Diencephalon (tissue), 1 donor: ENCODE measurements at places on chromosomes 7 and 10. TPM values are rescaled to one million over a fixed set of nuclear protein-coding genes. Genes with fewer than 3 reads are reported as not detected.

DENND2A gene
- 43.8 TPM for total RNA-seq

SRGN gene
- total RNA-seq: 29.1 TPM

STEAP4 gene
- 0.23 TPM for total RNA-seq

SPRN gene
- 13.4 TPM for total RNA-seq

LRRTM3 gene
- 35.5 TPM for total RNA-seq

PTEN gene
- 249 TPM for total RNA-seq

ZNF716 gene
- not detected for total RNA-seq

HOGA1 gene
- total RNA-seq: 2.5 TPM

MBL2 gene
- not detected for total RNA-seq

SFRP5 gene
- 3.2 TPM for total RNA-seq

MORN4 gene
- total RNA-seq: 45.2 TPM

FZD1 gene
- total RNA-seq: 10.8 TPM

ZDHHC6 gene
- 28.6 TPM for total RNA-seq

RNF148 gene
- 0.92 TPM for total RNA-seq

LIPN gene
- total RNA-seq: not detected

PIK3CG gene
- 1.8 TPM for total RNA-seq

NUTM2E gene
- total RNA-seq: 0.46 TPM

OPN1SW gene
- not detected for total RNA-seq

TRIM50 gene
- total RNA-seq: not detected

MPP7 gene
- 7.6 TPM for total RNA-seq

RBP4 gene
- 6.7 TPM for total RNA-seq

CYTH3 gene
- 36.2 TPM for total RNA-seq

CYP3A4 gene
- total RNA-seq: not detected

IFIT3 gene
- total RNA-seq: 8.5 TPM

EBF3 gene
- total RNA-seq: 19.6 TPM

HYAL4 gene
- not detected for total RNA-seq

DNAJC1 gene
- 19.4 TPM for total RNA-seq

GNGT1 gene
- total RNA-seq: not detected

MYL10 gene
- not detected for total RNA-seq

GPR26 gene
- total RNA-seq: 13.8 TPM

IRF5 gene
- total RNA-seq: 3.9 TPM
